ENCODE measurements at places on chromosomes 4 and X. TPM values are rescaled to one million over a fixed set of nuclear protein-coding genes. Genes with fewer than 3 reads are reported as not detected.

DNA sequence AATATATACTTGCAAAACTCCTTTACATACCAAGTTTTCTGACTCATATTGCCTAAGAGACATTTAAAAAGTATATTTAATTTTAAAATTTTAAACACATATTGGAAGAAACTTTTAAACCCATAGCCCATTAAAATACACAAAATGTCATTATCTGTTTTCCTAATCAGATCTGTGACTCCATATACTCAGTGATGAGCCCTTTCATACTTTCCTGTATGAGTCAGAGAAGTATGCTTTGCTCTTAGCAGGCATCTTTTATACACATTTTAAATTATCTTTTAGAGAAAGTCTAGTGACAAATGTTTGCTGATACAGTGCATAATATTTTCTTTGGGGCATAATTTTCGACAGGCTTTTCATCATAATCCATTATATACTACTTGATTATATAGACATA lies 26.4 kb downstream of the SPIN3 start:
- no peaks in the 10 kb centered on the region for H3K4me1 ChIP-seq
- H3K36me3 ChIP-seq = no peaks in the 10 kb centered on the region
- peaks cover 4% of the 10 kb centered on the region for H3K27me3 ChIP-seq

DNA sequence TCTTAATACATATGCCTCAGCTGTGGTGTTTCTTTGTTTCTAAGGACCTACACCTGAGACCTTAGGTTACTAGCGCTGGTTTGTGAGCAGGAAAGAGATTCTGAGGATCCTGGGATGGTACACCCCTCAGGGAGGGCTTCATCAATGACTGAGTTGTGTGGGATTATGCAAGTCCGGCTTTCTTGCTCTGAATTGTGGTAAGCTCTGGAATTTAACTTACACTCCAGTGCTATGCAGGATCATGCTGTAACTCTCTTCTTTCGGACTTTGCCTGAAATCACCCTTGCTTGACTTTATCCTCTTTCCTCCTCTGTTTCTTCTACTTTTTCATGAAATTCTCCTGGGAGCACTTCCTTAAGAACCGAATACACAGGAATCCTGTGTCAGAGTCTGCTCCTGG lies 431.5 kb upstream of the BOD1L1 start:
- H3K27me3 ChIP-seq = no peaks in the 10 kb centered on the region
- DNase-seq = no peak
- H3K27ac ChIP-seq = no peak overlapping the region
- no peaks in the 10 kb centered on the region for H3K4me1 ChIP-seq
- H3K4me3 ChIP-seq = no peak overlapping the region

GRCh38 chr4:138405466-138405891 lies 163.3 kb upstream of the SLC7A11 start:
- no peaks in the 10 kb centered on the region for H3K27me3 ChIP-seq
- H3K27ac ChIP-seq = peak overlapping the region; percentile 45
- DNase-seq = no peak
- H3K4me1 ChIP-seq = peaks cover 3% of the 10 kb centered on the region

DNA sequence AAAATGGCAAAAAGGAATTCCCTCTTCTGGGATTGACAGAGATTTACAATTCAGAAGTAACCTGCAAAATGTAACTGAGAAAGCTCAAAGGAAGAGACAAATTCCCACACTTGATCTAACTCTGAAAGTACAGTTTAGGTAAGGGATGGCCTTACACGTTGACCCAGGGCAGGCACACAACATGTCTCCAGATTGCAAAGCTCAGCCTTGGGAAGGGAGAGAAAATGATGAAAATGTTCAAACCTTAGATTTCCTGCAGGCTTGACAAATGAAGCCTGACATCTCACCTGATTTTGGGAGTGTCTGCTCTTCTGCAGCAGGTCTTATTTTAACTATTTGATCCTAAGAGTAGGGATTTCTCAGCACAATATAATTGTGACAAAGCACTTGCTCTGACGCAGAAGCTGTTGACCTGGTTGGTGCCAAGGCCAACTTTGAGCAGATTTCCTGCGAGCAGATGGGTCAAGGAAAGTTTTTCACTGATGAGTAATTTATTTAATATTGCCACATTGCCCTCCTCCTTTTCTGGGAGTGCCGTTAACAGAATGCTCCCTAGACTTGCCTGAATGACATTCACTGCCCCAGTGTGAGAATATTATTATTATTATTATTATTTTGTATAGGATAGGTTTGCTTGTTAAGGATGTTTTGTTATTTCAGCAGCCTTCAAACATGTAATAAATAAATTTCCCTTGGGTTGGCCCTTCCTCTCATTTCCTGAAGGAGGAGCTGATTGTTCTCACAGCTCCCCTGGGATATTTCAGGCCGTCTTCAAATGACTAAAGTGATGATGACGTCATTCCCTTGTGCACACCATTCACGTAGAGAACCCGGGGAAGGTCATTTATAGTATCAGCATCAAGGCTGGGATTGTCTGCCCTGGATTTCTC lies 157.1 kb downstream of the VEGFC start:
- DNase-seq = no peak
- no peaks in the 10 kb centered on the region for H3K36me3 ChIP-seq
- no peak overlapping the region for H3K4me3 ChIP-seq
- no peaks in the 10 kb centered on the region for H3K27me3 ChIP-seq
- H3K27ac ChIP-seq = no peak overlapping the region

- no peak for DNase-seq
- H3K27me3 ChIP-seq = no peaks in the 10 kb centered on the region
- no peak overlapping the region for H3K4me3 ChIP-seq
- no peaks in the 10 kb centered on the region for H3K4me1 ChIP-seq
- H3K27ac ChIP-seq = no peak overlapping the region
- H3K36me3 ChIP-seq = no peaks in the 10 kb centered on the region
Observed at GRCh38 chr4:78764498-78764961, 11.6 kb upstream of the BMP2K start.

- no peaks in the 10 kb centered on the region for H3K4me1 ChIP-seq
- H3K27ac ChIP-seq = no peak overlapping the region
- no peaks in the 10 kb centered on the region for H3K36me3 ChIP-seq
- no peak for DNase-seq
Observed at GRCh38 chr4:10643600-10644425, 40.8 kb downstream of the CLNK start.

- H3K27ac ChIP-seq = no peak overlapping the region
- H3K36me3 ChIP-seq = no peaks in the 10 kb centered on the region
- H3K4me1 ChIP-seq = no peaks in the 10 kb centered on the region
- no peak for DNase-seq
Observed at GRCh38 chrX:37986893-37987292, 19.5 kb upstream of the SYTL5 start.

- no peak overlapping the region for H3K27ac ChIP-seq
- no peak for DNase-seq
- no peaks in the 10 kb centered on the region for H3K4me1 ChIP-seq
- H3K36me3 ChIP-seq = no peaks in the 10 kb centered on the region
- H3K4me3 ChIP-seq = no peak overlapping the region
Observed at GRCh38 chr4:52665592-52665991, 6.5 kb upstream of the USP46 start.

- peak; percentile 36 for DNase-seq
- peak overlapping the region; percentile 62 for H3K27ac ChIP-seq
- H3K36me3 ChIP-seq = no peaks in the 10 kb centered on the region
- H3K27me3 ChIP-seq = no peaks in the 10 kb centered on the region
- no peaks in the 10 kb centered on the region for H3K4me1 ChIP-seq
Observed at GRCh38 chr4:76011700-76012387, 4.5 kb upstream of the CXCL9 start.

- no peak for DNase-seq
- H3K36me3 ChIP-seq = no peaks in the 10 kb centered on the region
- H3K27ac ChIP-seq = no peak overlapping the region
- no peaks in the 10 kb centered on the region for H3K27me3 ChIP-seq
Observed at GRCh38 chr4:6329478-6330383, 60.1 kb downstream of the WFS1 start.

- no peaks in the 10 kb centered on the region for H3K27me3 ChIP-seq
- no peak for DNase-seq
- H3K36me3 ChIP-seq = no peaks in the 10 kb centered on the region
Observed at GRCh38 chr4:37389967-37390580, 145.5 kb downstream of the NWD2 start.

GRCh38 chr4:48290146-48290772 lies 20.6 kb upstream of the TEC start:
- DNase-seq = no peak
- no peak overlapping the region for H3K27ac ChIP-seq
- H3K27me3 ChIP-seq = no peaks in the 10 kb centered on the region
- H3K36me3 ChIP-seq = no peaks in the 10 kb centered on the region

DNA sequence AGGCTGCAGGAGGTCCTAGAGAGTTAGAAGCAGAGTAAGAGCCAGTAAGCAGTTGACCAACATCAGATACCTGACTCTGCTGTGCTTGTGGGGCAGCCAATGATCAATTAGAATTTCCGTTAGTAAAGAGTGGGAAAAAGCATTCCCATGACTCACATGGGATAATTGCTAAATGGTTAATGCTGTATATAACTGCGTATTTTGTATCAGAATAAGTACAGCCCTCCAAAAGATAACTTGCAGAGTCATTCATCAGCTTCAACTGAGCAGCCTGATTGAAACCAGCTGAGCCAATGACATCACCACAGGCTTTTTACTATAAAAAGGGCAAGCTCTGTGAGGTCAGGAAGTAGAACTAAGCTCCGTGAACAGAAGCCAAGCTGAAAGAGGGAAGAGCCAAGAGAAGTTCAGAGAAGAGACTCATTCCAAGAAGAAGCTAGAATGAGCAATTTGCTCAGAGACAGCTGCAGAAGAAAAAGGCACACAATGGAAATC lies 67.9 kb downstream of the PPP3CA start:
- H3K27me3 ChIP-seq = no peaks in the 10 kb centered on the region
- H3K27ac ChIP-seq = no peak overlapping the region
- peak; percentile 71 for DNase-seq
- no peak overlapping the region for H3K4me3 ChIP-seq

GRCh38 chr4:14807856-14808255 lies 194.4 kb upstream of the CPEB2 start:
- H3K27ac ChIP-seq = no peak overlapping the region
- no peak for DNase-seq
- no peaks in the 10 kb centered on the region for H3K36me3 ChIP-seq
- H3K4me1 ChIP-seq = no peaks in the 10 kb centered on the region
- no peak overlapping the region for H3K4me3 ChIP-seq
- no peaks in the 10 kb centered on the region for H3K27me3 ChIP-seq

- peaks cover 6% of the 10 kb centered on the region for H3K4me1 ChIP-seq
- DNase-seq = no peak
- H3K4me3 ChIP-seq = no peak overlapping the region
- H3K27ac ChIP-seq = no peak overlapping the region
- H3K27me3 ChIP-seq = no peaks in the 10 kb centered on the region
Observed at GRCh38 chr4:144647590-144647989, 1.6 kb downstream of the HHIP start.

DNA sequence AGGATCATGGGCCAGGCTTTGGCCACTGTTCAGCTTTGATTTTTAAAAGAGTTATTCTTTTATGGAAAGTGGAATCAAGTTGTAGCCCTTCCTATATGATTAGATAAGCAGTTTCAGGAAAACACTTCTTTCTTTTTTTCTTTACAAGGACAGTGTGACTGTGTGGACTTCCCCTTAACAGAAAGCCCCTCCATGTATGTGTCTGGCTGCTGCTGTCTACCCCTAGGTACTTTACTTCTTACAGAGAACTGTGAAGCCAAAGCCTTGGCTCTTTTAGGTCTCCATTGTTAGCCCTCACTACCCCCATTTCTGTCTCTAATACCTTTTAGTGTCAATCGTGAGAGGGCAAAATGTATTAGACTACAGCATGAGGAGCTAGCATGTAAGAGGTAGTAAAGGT lies 19.1 kb downstream of the VSIG1 start:
- no peak overlapping the region for H3K4me3 ChIP-seq
- no peaks in the 10 kb centered on the region for H3K27me3 ChIP-seq
- no peaks in the 10 kb centered on the region for H3K36me3 ChIP-seq
- no peak for DNase-seq
- H3K27ac ChIP-seq = no peak overlapping the region

DNA sequence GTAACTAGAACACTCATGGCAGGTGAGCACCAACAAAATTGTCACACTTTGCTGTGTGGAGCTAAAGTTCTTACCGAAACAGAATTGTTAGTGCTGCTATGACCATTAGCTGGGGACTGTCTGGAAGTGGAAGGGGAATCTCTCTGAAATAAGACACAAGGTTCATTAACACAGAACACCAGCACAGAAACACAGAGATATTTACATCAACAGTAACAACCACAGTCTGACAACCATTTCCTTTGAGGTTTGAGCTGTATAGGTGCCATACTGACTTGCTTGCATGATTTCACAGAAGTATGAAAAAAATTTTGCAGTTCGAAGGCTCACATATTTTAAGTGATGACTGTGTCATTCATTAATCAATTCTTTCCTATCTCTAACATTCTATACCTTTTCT lies 109.8 kb downstream of the NYX start:
- no peaks in the 10 kb centered on the region for H3K36me3 ChIP-seq
- DNase-seq = no peak
- H3K27me3 ChIP-seq = no peaks in the 10 kb centered on the region
- H3K4me1 ChIP-seq = no peaks in the 10 kb centered on the region

DNA sequence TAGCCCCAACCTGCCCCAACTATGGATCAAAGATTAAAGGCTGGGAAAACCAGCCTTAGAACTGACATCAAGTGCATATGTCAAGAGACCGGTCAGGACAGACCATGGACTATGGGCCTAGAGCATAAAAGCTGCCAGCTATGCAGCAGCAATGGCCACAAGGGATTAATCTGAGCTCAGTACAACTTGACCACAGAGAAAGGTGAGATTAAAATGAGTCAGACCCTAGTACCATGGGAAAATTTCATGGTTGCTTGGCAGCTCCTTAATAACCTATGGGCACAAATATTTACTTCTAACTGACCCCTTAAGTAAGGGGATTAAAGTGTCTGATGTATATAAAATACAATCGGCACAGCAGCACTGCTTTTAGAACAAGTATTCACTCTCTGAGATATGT lies 54.4 kb downstream of the CBR4 start:
- H3K27me3 ChIP-seq = no peaks in the 10 kb centered on the region
- no peaks in the 10 kb centered on the region for H3K36me3 ChIP-seq
- no peak for DNase-seq
- no peaks in the 10 kb centered on the region for H3K4me1 ChIP-seq
- no peak overlapping the region for H3K4me3 ChIP-seq

DNA sequence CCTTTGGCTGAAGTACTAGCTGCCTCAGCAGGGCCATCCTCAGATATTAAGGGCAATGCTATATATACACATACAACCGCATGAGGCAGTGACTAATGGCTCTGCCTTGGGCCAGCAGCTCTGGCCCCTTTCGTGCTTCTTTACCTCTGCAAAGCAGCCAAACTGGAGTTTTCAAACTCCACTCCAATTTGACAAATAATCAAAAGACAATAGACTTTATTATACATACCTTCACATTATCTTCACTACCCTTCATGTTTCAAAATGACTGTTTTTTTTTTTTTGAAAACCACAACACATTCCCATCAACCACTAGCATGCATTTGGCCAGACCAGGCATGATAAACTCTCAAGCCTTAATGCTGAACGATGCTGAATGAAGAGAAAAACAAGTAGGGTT lies 187.7 kb downstream of the ENOX2 start:
- H3K4me1 ChIP-seq = no peaks in the 10 kb centered on the region
- H3K27ac ChIP-seq = no peak overlapping the region
- H3K4me3 ChIP-seq = no peak overlapping the region
- H3K36me3 ChIP-seq = no peaks in the 10 kb centered on the region
- no peak for DNase-seq

NXF3 gene
- total RNA-seq = 0.67 TPM

PRSS12 gene
- total RNA-seq = 0.26 TPM

ARHGAP36 gene
- total RNA-seq = not detected

USP26 gene
- not detected for total RNA-seq

NFXL1 gene
- total RNA-seq = 22.0 TPM

ACE2 gene
- 0.62 TPM for total RNA-seq

CORIN gene
- total RNA-seq = 4.8 TPM

KLHL34 gene
- total RNA-seq = not detected

ZCCHC18 gene
- total RNA-seq = not detected

PRDM8 gene
- total RNA-seq = 12.6 TPM

TIGD4 gene
- total RNA-seq = 1.5 TPM

Data from uterus (tissue), 4 donors.